ENCODE measurements at places on chromosomes 4 and X.

DNA sequence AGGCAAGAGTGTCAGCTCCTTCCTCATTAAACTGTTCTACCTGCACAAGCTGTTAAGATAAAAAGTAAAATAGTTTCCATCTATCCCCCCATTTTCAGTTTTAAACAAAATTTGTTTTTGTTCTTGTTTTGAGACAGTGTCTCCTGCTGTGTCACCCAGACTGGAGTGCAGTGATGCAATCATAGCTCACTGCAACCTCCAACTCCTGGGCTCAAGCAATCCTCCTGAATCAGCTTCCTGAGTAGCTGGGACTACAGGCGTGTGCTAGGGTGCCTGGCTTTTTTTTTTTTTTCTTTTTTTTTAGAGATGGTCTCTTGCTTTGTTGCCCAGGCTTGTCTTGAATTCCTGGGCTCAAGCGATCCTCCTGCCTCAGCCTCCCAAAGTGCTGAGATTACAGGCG is 105.4 kb downstream of the HS6ST2 start:
- no peak for DNase-seq

DNA sequence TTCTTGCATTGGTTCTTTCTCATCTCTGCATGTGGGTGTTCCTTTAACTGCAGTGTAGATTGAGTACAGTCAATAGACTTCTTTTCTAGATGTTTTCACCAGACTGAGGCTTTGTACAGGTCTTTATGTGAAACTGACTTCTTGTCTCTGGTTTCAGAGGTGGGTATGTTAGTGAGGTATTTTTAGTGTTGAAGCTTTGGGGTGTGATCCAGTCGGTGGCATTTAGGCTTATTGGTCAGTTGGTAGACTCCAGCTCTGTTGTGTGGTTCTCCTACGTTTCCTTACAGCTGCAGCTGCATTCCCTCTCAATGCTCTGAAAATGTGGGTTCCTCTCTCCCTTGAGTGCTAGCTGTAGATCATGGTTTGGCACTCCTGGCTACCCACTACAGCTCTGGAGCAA is 21.3 kb upstream of the AMBN start:
- no peak for DNase-seq

DNA sequence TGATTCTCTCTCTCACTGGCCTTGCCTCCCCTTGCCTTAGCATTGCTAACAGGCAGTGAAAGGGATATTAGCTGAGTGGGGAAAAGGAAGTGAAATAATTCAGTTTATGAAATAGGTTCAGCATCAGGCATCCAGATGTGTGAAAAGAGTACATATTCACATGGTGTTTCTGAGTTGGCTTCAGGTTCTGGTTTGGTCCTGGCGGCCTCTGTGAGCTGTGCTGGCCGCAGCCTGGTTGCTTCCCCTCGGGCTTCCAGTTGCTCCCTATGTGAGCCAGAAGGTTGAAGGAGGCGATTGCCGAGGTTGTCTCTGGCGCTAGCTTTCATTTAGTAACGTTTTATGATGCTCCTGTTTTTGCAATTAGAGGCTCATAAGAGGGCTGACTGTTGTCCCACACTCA is 99.1 kb upstream of the TLR2 start:
- DNase-seq = no peak

GRCh38 chr4:83552083-83552482 is 16.2 kb downstream of the GPAT3 start:
- no peak for DNase-seq

GRCh38 chr4:142160509-142160908 is 524.1 kb downstream of the IL15 start:
- peak; percentile 27 for DNase-seq

GRCh38 chrX:151359341-151359740 is 37.7 kb upstream of the VMA21 start:
- no peak for DNase-seq

GRCh38 chr4:113641025-113641431 is 120.5 kb downstream of the CAMK2D start:
- no peak for DNase-seq

DNA sequence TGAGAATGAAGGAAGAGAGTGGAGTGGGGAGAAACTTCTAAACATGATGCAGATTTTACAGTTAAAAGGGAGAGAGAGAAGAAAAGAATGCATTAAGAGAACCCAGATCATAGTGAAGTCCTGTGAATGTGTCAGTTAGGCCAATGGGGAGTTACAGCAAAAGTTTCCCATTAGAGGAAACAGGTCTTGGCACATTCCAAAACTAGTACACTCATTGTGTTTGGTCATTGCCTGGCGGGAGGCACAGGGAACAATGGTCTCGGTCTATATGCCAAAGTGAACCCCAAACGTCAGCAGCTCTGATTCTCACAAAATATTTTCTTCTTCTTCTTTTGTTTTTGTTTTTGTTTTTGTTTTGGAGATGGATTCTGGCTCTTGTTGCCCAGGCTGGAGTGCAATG is 284.5 kb upstream of the CTSO start:
- no peak for DNase-seq
